ENCODE measurements at places on chromosomes 7 and 10.

DNA sequence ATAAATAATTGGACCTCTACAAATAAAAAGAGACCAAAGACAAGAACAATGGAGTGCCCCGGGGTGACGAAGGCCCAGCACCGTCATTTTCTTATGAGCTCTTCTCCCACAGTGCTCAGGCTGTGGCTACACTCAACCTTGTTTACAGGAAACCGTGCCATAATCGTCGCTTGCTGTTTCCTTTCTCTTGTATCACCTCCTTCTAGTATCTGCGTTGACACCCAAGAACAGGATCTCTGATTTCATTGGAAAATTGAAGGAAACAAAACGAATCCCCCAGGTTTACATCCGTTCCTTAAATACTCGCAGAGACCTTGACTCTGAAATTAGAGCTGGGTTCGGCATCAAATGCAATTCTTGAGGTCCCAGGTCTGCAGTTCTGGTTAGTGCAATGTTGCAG lies 1.7 kb upstream of the IGFBP3 start:
- DNase-seq: no peak

DNA sequence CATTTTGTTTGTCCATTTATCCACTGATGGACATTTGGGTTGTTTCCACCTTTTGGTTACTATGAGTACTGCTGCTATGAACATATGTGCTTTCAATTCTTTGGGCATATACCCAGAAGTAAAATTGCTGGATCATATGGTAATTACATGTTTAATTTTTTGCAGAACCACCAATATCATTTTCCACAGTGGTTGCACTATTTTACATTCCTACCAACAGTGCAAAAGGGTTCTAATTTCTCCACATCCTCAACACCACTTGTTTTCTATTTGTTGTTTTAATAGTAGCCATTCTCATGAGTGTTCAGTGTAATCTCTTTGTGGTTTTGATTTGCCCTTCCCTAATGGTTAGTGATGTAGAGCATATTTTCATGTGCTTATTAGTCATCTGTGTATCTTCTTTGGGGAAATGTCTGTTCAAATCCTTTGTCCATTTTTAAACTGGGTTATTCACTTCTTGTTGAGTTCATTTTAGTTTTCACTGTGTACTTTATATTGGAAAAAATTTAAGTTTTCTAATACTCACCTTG lies 101.9 kb downstream of the HIBADH start:
- no peak for DNase-seq

DNA sequence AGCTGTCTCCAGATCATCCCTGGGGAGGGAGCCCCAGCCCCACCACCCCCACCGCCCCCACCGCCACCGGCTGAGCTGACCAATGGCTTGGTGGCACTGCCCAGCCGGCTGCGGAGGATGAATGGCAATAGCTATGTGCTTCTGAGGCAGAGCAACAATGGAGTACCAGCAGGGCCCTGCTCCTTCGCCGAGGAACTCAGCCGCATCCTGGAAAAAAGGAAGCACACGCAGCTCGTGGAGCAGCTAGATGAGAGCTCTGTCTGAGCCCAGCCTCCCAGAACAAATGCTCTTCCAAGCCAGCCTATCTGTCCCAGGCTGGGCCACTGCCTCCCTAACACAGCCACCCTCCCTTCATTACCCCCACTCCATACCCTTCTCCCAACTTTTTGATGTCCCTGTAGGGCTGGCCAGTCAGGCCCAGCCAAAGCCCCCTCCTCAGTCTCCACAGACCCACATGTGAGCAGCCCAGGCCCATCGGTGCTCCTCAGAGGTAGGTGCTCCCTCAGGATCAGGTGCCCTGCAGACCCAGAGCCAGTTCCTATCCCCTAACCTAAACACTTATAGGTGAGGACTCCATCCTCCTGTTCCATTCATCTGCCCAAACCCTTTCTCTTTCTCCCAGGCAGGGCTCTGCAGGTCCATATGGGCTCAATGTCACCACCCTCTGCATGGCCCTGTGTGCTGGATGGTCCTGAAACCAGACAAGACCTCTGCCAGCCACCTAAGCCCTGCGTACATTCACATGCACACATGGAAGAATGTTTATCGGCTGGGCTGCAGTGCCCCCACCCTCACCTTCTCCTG lies 3.2 kb downstream of the MRPL43 start:
- DNase-seq: no peak

- no peak for DNase-seq
Observed at GRCh38 chr7:140004672-140005071, 58.1 kb downstream of the PARP12 start.

- DNase-seq: no peak
Observed at GRCh38 chr10:90399782-90400181, 458.1 kb downstream of the HTR7 start.

Data from stimulated activated CD8-positive, alpha-beta memory T cell treated with anti-CD3 and anti-CD28 coated beads, Interleukin-2, amount 100 ng/mL, for 1 hour (primary cell).